ENCODE measurements at places on chromosomes 13 and 19. TPM values are rescaled to one million over a fixed set of nuclear protein-coding genes. Genes with fewer than 3 reads are reported as not detected.

PNMA8A gene
- 1.7 TPM for total RNA-seq

LINGO3 gene
- not detected for total RNA-seq

LILRB5 gene
- total RNA-seq, result 0.68 TPM

XPO4 gene
- total RNA-seq, result 15.0 TPM

KCNC3 gene
- total RNA-seq, result 1.5 TPM

ATP8A2 gene
- total RNA-seq, result 0.24 TPM

RBM42 gene
- 67.8 TPM for total RNA-seq

All from suprapubic skin (tissue), 4 donors.